ENCODE measurements at places on chromosomes 5 and 9.

DNA sequence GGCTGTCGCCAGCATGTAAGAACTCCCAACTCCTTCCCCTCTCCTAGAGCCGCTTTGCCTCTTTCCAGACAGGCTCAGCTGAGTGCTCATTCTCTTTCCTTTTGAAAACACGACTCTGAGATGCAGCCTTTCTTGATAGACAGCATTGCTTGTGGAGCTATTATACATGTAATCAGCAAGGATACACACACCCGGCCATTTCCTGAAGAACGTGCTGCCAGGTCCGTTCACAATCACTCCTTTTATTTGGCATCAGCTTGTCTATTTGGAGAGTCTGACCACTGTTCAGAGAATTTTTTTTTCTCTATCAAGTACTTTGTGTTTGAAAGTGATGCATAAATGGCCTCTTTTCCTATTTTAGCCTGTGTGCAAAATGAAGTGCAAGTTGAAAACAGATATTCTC is 328.7 kb downstream of the MARCHF11 start:
- DNase-seq = no peak

DNA sequence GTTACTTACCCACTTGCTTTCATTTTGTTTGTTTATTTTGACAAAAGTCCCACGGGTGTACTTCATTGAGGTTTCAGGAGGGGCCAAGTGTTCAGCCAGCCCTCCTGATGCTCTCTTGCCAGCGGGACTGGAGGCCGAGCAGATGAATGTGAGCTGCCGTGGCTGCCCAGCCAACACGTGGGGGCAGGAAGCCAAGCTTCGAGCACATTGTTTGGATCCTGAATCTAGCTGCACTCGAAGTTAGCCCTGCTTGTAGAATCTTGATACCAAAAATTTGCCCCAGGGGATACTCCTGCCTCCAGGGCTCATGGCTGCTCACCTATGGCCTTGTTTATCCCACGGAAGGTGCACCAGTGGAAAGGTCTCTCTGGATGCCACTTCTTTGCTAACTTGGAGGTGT is 49.3 kb downstream of the RASGEF1C start:
- DNase-seq = no peak

GRCh38 chr9:133727277-133727875 is 10.8 kb downstream of the SARDH start:
- no peak for DNase-seq

- DNase-seq = no peak
Observed at GRCh38 chr9:2622461-2623287, 1.1 kb downstream of the VLDLR start.

- peak; percentile 86 for DNase-seq
Observed at GRCh38 chr9:127943731-127944144, 6.1 kb upstream of the DPM2 start.

GRCh38 chr5:39826051-39826450 is 401.3 kb upstream of the DAB2 start:
- no peak for DNase-seq

- DNase-seq = no peak
Observed at GRCh38 chr9:114608525-114608796, 2.6 kb upstream of the TMEM268 start.

GRCh38 chr9:20209391-20210340 is 412.6 kb downstream of the MLLT3 start:
- no peak for DNase-seq

DNA sequence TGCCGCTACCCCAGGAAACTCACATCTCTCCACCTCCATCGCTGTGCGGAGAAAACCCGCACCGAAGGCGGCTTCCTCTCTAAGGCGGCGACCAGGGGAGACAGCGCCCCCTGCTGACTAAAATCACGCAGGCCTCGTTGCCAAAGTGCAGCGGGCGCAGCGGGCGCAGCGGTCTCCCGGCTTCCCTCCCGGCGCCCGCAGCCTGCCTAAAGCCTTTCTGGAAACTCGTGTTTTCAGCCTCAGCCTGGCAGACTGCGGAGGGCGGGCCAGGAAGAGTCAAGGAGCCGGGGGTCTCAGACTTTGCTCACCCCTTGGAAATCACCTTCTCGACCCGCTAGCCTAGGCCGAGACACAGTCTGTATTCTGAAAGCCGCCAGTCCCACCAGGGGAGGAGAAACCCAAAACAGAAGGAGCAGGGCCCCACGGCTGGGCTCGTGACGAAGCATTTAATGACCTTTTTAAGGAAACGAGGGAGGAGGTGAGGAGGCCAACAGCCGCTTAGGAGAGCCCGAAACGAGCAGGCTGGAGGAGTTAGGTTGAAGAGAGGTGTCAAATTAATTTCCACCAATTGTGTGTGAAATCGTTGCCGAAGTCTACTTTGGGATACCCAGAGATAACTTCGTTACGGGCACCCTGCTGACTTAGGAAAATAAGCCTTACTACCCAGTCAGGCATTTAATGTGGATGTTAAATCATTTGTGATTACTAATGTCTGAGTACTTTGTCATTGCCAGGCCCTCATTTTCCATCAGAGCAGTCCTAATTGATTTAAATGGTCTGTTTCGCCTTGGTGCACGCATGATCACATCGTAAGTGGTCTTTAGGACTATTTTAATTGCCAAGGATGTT is 7.3 kb upstream of the FOXB2 start:
- DNase-seq = no peak

DNA sequence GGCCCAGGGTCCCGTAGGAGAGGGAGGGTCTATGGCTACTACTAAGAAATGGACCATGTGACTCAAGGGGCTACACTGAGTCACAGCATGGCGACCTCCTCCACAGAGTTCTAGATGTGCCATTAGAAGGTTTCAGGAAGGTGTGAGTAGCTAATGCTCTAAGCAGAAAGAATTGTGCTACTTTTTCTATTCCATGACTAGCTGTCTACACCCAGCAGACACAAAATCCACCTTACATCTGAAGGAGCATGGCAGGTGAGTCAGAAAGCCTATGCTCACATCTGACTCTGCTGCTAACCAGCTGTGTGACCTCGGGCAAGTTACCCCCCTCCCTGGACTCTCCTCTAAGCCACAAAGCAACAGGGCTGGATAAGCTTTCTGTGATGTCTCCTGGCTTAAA is 14.4 kb upstream of the MEIKIN start:
- DNase-seq = no peak

- DNase-seq = no peak
Observed at GRCh38 chr5:90902651-90903386, 344.2 kb downstream of the ADGRV1 start.

- peak; percentile 48 for DNase-seq
Observed at GRCh38 chr5:131679911-131680310, 44.9 kb upstream of the RAPGEF6 start.

DNA sequence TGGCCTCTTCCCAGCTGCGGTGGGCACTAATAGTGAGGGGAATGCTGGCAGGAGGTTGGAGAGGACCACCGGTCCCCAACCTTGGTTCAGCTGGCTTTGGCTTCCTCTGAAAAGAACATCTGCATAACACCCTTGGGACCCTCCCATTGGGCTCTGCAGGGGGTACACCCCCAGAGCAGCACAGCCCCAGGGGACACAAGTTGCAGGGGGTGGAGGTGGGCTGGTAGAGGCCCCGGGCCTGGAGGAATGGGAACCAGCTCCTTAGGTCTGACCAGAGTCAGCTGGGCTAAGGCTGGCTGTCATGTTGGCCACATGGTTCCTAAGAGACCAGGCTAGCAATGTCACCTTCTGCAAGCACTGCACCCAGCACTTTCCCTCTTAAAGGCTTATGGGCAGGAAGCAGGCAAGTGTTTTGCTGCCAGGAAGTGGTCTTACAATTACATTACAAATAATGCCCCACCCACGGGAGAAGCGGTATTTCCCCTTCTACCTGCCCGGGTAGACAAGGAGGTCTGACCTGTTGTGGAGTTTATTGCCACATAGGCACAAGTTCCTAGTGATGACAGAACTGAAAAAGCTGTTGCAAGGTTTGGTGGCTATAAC is 18.1 kb downstream of the GCNT4 start:
- no peak for DNase-seq

- no peak for DNase-seq
Observed at GRCh38 chr9:33919276-33919897, 102.4 kb downstream of the UBE2R2 start.

DNA sequence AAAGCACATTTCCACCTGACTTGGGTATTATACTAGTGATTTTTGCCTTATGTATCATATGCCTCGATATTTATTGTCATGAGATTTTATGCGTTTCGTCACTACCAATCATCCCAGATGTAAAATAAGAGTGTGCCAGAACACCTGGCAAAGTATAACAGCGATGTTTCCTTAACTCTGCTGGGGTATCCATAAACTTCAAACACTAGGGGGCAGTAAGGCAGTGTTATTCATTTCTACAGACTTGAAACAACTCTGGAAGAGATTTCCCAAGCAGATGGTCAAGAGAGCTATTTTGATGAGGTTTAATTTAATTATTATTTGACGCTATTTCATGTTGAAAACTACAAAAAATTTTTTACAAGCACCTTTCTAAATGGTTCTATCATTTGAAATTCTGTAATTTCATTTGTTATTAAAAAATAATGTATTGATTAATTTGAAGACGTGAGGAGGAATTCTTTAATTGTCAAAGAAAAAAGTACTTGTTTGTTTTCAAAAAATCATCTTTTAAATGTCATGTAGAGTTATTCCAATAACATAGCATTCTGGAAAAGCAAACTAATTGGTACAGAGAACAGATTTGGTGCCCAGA is 388.5 kb upstream of the CTNND2 start:
- peak; percentile 19 for DNase-seq

DNA sequence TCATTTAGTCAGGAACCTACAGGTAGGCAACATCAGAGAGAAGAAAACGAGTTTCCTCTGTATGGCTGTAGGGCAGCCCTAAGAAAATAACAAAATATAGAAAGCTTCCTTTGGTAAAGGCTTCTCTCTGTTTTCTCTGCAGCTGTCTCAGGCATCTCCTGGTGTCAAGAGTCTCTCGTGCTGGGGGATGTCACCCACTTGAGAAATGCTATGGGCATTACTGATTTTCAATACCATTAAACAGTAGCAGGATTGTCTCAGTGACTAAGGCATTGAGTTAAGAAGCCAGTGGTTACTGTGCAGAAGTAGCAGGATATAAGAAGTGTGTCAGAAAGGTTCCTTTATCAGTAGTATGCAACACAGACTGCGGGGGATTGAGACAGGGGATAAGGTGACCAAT is 32.4 kb downstream of the LIFR start:
- DNase-seq = no peak

All from MV-4-11 (cell line).